ENCODE measurements at places on chromosomes 13 and 19.

GRCh38 chr13:98853771-98854221 lies 101.3 kb upstream of the SLC15A1 start:
- no peak for DNase-seq

- no peak for DNase-seq
These were observed 68.3 kb downstream of the ATP8A2 start for GRCh38 chr13:25440061-25440460.

GRCh38 chr13:22018076-22018835 lies 347.4 kb downstream of the FGF9 start:
- DNase-seq: no peak

- no peak for DNase-seq
These were observed 84.7 kb upstream of the DOCK9 start for GRCh38 chr13:99062593-99062992.

DNA sequence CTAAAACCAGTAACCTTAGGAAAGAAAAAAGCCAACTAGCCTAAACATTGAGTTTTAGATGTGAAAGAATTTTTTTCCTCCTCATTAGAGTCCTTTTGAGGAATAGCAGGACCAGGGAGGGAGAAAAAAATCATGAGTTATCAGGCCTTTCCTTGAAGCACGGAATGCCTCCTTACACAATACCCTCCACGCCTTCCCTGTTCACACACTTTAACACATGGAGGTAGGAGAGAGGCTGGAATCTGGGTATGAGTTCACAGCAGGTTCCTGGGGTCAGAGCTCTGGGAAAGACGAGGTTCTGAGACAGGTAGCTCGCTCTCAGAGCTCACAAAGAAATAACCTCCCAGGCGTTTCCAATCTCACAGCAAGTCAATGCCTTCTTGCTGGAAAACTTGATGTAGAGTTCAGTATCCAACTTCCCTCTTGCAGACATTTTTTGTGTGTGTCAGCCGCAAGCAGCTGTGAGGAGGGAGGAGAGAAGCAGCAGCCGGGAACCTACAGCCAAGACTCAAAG lies 716 bp downstream of the ZNF573 start:
- no peak for DNase-seq

- no peak for DNase-seq
These were observed 9.3 kb upstream of the FBXL3 start for GRCh38 chr13:77036279-77036678.
